ENCODE measurements at places on chromosomes 5 and 9. TPM values are rescaled to one million over a fixed set of nuclear protein-coding genes. Genes with fewer than 3 reads are reported as not detected.

GRCh38 chr9:92808726-92809451 lies 44.3 kb upstream of the BICD2 start:
- no peak overlapping the region for H3K27ac ChIP-seq
- peak overlapping the region; percentile 6 for H3K4me3 ChIP-seq
- H3K4me1 ChIP-seq: no peaks in the 10 kb centered on the region
- peaks cover 100% of the 10 kb centered on the region for H3K27me3 ChIP-seq
- no peaks in the 10 kb centered on the region for H3K36me3 ChIP-seq

DNA sequence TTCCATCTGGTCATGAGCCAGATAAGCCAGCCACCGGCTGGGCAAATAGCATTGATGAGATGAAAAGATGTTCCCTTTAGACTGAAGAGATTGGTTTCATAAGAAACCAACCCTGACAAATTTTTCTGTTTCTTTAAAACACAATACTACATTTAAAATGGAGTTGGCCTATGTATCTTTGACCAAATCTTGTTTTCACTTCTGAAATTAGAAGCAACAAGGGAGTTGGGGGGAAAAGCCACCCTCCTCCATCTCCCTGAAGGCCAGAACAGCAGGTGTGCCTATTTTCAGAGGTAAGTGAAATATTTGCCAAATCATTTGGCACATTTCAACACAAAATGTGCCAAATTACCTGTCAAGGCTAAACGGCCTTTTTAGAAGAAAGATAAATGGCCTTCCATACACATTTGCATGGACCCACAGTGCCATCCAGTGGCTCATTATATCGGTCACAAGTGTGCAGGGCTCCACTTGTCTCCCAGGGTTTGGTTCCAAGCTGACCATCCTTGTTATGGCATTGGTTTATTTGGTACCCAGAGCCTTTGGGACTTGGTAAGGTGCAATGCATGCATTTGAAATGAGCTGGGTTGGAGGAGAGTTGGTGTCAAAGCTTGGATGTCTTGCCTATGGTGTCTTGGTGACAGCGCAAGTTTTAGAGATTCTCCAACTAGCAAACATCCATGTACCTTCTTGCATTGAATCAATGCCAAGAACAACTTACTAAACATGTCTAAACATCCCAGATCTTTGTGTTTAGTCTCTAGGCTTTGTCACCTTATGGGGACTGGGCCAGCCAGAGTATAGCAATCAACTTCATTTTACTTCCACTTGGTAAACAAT lies 372.0 kb upstream of the KIF2A start:
- DNase-seq: peak; percentile 60
- no peaks in the 10 kb centered on the region for H3K4me1 ChIP-seq
- H3K27ac ChIP-seq: no peak overlapping the region
- no peaks in the 10 kb centered on the region for H3K36me3 ChIP-seq

DNA sequence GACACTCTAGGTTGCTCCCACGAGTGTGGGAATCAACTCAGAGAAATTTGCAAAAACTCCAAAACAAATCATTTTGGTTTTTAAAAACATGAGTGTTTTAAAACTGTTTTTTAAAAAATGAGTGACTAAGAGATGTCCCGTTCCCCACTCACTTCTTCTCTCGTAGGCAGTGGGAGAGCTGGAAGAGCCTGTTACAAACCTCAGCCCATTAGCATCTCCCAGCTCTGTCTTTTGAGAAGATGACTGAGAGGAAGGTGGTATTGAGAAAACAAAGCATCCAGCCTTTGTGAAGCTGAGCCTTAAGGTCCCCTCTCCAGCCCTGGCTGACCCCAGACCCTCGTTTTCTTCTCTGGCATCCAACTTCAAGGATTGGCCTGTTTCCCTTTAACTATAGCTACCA lies 4.7 kb upstream of the ANKRD33B start:
- H3K27ac ChIP-seq: no peak overlapping the region
- no peak for DNase-seq
- H3K27me3 ChIP-seq: no peaks in the 10 kb centered on the region

- H3K36me3 ChIP-seq: no peaks in the 10 kb centered on the region
- H3K27me3 ChIP-seq: no peaks in the 10 kb centered on the region
- no peak overlapping the region for H3K4me3 ChIP-seq
- no peak for DNase-seq
These were observed 114.4 kb downstream of the CHSY3 start for GRCh38 chr5:130018641-130019040.

DNA sequence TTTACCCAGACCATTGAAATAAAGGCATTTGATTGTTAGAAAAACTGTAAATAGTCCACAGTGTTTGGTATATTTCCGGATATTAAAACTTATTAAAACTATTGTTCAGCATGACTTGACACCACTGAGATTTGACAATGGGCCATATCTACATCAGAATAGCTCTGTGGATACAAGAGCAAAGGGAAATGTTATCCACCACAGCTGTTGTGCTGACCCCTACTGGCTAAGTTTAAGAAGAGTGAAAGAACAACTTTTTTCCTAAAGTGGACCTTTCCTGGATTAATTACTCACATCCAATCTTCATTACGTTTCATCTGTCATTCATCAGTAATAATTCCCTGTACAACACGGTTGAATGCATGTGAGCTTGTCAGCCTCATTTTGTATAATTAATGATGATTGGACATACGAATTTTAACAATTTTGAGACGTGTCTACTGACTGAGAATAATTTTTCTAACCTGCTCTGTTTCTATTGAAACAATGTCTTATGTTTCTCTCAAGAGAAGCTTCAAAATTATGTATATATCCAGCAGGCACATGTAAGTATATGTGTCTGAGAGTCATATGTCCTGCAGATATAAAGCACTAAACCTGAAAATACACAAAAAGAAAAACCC lies 1952.6 kb downstream of the MAT2B start:
- H3K36me3 ChIP-seq: no peaks in the 10 kb centered on the region
- no peaks in the 10 kb centered on the region for H3K4me1 ChIP-seq
- H3K4me3 ChIP-seq: no peak overlapping the region
- DNase-seq: peak; percentile 62
- H3K27me3 ChIP-seq: no peaks in the 10 kb centered on the region

DNA sequence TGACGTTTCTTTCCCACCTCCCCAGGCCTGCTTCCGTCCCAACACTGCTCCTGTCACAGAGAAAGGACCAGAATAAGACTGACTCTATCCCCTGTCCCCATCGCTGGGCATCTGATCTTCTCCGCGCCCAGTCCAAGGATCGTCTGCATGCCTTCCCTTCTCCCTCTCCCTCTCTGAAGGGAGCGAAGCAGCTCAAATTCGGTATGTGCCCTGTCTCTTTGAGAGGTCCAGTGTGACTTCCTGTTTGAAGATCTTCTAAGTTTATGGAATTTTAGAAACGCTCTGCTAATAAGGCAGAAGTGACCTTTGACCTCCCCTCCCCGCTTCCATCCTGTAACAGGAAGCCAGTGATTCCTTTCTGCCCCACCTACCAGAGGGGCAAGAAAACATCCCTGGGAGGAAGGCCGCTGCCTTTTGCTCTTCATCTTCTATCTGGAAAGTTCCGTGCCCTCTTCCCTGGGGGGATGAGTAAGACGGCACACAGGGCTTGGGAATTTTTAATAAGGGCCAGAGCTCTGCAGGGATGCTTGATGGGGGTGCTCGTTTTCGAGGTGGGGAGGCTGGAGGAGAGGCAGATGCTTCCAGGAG lies 40.7 kb upstream of the RNU6ATAC start:
- no peaks in the 10 kb centered on the region for H3K4me1 ChIP-seq
- no peaks in the 10 kb centered on the region for H3K36me3 ChIP-seq
- DNase-seq: peak; percentile 56
- no peaks in the 10 kb centered on the region for H3K27me3 ChIP-seq

DNA sequence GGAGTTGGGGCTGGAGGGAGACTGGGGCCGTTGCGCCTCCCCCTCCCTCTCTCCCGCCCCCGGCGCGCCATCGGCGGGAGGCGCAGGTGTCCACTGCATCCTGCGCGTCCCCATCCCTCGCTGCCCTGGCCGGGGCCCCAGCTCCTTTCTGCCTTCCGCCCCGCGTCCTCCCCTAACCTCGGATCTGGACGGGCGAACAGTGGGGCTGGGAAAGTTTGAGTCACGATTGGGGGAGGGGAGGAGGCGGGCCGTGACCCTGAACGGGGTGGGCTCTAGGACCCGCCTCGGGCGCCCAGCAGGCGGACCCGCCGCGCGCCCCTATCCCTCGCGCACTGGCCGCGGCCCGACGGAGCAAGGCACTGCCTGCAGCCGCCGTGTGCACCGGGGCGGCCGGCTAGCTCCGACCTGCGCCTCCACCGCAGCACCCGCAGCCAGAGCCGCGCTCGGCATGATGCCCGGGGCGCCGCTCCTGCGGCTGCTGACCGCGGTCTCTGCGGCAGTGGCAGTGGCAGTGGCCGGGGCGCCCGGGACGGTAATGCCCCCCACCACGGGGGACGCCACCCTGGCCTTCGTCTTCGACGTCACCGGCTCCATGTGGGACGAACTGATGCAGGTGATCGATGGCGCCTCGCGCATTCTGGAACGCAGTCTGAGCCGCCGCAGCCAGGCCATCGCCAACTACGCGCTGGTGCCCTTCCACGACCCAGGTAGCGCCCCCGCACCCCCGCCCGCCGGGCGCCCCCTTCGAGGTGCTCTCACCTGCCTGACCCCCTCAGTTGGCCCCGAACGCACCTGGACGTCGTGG lies at the start of gene HMCN2:
Gene HMCN2, plus strand, starts transcription at position 330 of the 805 bp plus-strand sequence. Its CDS starts 119 bp downstream, at position 449.
- H3K36me3 ChIP-seq: no peaks in the 10 kb centered on the region
- no peak within 1 kb of the TSS for H3K27ac ChIP-seq
- peak within 1 kb of the TSS; percentile 31 for H3K4me3 ChIP-seq
- peaks cover 4% of the 10 kb centered on the region for H3K4me1 ChIP-seq
- H3K27me3 ChIP-seq: peaks cover 72% of the 10 kb centered on the region

Gene RNF180
- total RNA-seq: 9.1 TPM

Gene PPP1R26
- 62.2 TPM for total RNA-seq

Gene PCDHB12
- 9.5 TPM for total RNA-seq

DNA sequence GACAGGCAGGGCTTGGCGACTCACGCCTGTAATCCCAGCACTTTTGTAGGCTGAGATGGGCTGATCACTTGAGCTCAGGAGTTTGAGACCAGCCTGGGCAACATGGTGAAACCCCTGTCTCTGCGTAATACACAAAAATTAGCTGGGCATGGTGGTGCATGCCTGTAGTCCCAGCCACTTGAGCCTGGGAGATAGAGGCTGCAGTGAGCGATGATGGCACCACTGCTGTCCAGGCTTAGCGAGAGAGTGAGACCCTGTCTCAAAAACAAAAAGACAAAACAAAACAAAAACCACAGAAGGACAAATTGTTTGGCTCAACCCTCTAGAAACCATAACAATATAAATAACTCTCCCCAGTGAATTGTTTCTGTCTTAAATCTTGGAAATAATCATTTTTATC lies 92.6 kb upstream of the ERBIN start:
- H3K36me3 ChIP-seq: no peaks in the 10 kb centered on the region
- H3K4me1 ChIP-seq: no peaks in the 10 kb centered on the region
- H3K4me3 ChIP-seq: no peak overlapping the region

GRCh38 chr9:127154390-127155191 lies 32.2 kb upstream of the ANGPTL2 start:
- H3K4me1 ChIP-seq: no peaks in the 10 kb centered on the region
- peak; percentile 76 for DNase-seq
- no peaks in the 10 kb centered on the region for H3K27me3 ChIP-seq
- H3K27ac ChIP-seq: no peak overlapping the region
- H3K36me3 ChIP-seq: no peaks in the 10 kb centered on the region

DNA sequence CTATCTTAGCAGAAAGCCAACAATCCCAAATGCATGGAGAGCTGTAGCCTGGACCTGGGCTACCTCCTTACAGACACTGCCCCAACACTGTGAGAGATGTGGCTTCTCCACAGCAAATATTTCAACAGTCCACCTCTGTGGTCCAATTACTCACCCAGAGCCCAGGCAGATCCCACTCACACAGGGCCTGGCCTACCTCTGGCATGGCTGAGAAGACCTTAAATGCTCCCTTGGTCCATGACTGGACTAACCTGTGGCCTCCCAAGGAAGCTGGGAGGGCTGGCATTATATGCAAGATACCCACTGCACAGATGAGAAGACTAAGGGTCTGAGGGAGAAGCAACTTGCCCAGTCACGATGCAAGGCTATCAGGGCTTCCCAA lies 22.8 kb upstream of the SLC25A51 start:
- H3K27ac ChIP-seq: no peak overlapping the region
- H3K36me3 ChIP-seq: no peaks in the 10 kb centered on the region
- DNase-seq: no peak
- peaks cover 14% of the 10 kb centered on the region for H3K4me1 ChIP-seq

Gene PCDHGB4
- total RNA-seq: 17.4 TPM

- H3K27me3 ChIP-seq: peaks cover 10% of the 10 kb centered on the region
- no peak for DNase-seq
- H3K27ac ChIP-seq: no peak overlapping the region
- H3K4me1 ChIP-seq: no peaks in the 10 kb centered on the region
- H3K36me3 ChIP-seq: no peaks in the 10 kb centered on the region
- H3K4me3 ChIP-seq: no peak overlapping the region
These were observed 3.7 kb upstream of the CAMK2A start for GRCh38 chr5:150293091-150293941.

Gene MYO10
- total RNA-seq: 9.3 TPM

GRCh38 chr9:79115176-79115575 lies 456.6 kb upstream of the TLE4 start:
- no peak for DNase-seq
- no peak overlapping the region for H3K4me3 ChIP-seq
- no peaks in the 10 kb centered on the region for H3K27me3 ChIP-seq
- H3K27ac ChIP-seq: no peak overlapping the region
- H3K4me1 ChIP-seq: no peaks in the 10 kb centered on the region

Gene TMEM174
- total RNA-seq: not detected

DNA sequence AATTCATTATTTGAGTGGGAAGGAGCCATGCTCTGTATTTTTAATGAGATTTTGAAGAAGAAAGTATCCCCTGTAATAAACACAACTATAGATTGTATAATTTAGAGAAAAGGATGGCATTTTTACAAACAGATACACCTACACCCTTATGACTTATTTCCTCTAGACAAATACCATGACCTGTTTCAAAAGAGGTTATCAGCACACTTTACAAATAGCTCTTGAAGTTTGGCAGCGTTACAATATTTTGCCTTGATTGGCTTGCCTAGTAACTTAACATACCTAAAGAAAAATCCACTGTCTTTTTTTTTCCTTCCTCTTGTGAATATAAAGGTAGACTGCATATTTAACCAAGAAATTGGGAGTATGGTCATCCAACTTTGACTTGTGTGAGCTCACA lies 28.5 kb upstream of the CETN3 start:
- peaks cover 36% of the 10 kb centered on the region for H3K4me1 ChIP-seq
- no peaks in the 10 kb centered on the region for H3K36me3 ChIP-seq
- no peak overlapping the region for H3K4me3 ChIP-seq
- H3K27me3 ChIP-seq: no peaks in the 10 kb centered on the region
- peak overlapping the region; percentile 41 for H3K27ac ChIP-seq

GRCh38 chr9:101582553-101582952 lies 12.2 kb downstream of the PPP3R2 start:
- no peaks in the 10 kb centered on the region for H3K27me3 ChIP-seq
- DNase-seq: no peak

DNA sequence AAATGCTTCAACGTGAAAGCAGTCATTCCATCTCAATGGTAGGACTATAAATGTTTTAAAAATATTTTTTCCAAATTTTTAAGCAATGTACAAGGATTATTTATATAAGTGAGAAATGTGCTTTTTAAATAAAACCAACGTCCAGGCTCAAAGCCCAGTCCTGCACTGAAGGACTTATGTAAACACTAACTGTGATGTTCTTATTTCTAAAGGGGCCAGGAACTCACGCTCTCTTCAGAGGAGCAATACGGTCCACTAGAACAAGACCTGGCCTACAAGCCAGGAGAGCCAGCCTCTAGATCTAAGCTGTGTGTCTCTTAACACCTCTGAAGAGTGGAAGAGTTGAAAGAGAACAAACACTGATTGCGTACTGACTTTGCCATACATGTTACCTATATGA lies 12.1 kb downstream of the TTLL11 start:
- peaks cover 2% of the 10 kb centered on the region for H3K27me3 ChIP-seq
- no peak overlapping the region for H3K4me3 ChIP-seq
- H3K27ac ChIP-seq: no peak overlapping the region
- H3K4me1 ChIP-seq: no peaks in the 10 kb centered on the region

All from cardiac muscle cell (in vitro differentiated cells and primary cell).